ENCODE measurements at places on chromosomes 11 and 22.

GRCh38 chr11:75105462-75105925, 8.8 kb upstream of the OR2AT4 start:
- no peak for DNase-seq

GRCh38 chr11:129315781-129316579, 59.7 kb upstream of the BARX2 start:
- DNase-seq = no peak

DNA sequence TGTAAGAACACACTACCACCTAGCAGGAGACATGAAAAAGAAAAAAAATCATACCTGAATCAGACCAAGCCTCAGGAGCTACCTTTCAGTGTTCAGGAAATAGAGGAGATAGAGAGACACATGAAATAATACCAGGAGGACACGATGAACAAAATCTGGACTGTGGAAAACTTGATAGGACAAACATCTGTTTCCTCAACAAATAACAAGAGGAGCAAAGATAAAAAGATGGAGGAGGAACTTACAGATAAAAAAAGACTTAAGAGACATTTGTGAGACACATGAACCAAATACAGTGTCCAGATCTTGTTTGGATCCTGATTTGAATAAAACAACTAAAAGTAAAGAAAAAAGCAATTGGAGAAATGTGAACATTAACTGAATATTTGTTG, 12.4 kb upstream of the KCNE3 start:
- DNase-seq = no peak

DNA sequence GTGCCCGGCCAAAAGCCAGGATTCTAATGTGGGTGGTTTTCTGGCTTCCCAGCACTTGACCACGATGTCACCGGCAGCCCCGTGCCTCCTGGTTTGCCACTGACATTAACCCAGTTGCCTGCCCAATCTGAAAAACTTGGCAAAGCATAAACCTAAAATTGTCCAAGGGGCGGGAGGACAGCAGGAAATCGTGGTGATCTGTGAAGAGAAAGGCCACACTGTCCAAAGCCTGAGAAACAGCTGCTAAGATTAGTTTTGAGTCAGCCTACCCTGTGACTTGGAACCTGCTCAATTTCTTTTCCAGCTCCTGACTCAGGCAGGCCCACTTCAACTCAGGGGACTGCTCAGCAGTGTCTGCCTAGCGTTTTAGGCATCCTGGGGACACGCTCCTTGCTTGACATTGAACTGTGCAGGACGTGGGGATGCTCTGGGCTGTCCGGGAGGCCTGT, 8.2 kb upstream of the F2 start:
- no peak for DNase-seq

DNA sequence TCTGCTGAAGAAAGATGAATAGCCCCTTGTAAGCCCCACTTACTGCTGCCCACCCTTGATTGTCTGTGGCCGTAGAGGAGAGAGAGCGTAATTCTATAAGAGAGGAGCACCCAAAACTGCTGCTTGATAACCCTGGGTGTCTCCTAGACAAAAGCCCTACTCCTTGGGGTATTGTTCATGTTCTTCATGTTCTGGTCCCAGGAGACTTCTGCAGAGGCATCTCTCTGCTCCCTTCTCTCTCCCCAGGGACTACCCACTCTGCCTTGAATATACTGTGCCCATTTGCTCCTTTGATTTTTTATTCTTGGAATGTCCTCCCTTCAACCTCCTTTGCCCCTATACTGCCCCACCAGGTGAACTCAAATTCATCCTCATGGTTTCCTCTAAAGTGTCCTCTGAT, 417.8 kb upstream of the CADM1 start:
- DNase-seq = no peak

- no peak for DNase-seq
These were observed 88.6 kb upstream of the DBX1 start for GRCh38 chr11:20248871-20249270.

- DNase-seq = no peak
These were observed 14.4 kb downstream of the DCUN1D5 start for GRCh38 chr11:103077554-103077953.

- DNase-seq = no peak
These were observed 234.4 kb upstream of the MTNR1B start for GRCh38 chr11:92735039-92735438.

GRCh38 chr11:86211619-86212018, 32.9 kb upstream of the EED start:
- DNase-seq = no peak

- peak; percentile 25 for DNase-seq
These were observed 8.4 kb upstream of the SLC2A11 start for GRCh38 chr22:23849009-23850006.

DNA sequence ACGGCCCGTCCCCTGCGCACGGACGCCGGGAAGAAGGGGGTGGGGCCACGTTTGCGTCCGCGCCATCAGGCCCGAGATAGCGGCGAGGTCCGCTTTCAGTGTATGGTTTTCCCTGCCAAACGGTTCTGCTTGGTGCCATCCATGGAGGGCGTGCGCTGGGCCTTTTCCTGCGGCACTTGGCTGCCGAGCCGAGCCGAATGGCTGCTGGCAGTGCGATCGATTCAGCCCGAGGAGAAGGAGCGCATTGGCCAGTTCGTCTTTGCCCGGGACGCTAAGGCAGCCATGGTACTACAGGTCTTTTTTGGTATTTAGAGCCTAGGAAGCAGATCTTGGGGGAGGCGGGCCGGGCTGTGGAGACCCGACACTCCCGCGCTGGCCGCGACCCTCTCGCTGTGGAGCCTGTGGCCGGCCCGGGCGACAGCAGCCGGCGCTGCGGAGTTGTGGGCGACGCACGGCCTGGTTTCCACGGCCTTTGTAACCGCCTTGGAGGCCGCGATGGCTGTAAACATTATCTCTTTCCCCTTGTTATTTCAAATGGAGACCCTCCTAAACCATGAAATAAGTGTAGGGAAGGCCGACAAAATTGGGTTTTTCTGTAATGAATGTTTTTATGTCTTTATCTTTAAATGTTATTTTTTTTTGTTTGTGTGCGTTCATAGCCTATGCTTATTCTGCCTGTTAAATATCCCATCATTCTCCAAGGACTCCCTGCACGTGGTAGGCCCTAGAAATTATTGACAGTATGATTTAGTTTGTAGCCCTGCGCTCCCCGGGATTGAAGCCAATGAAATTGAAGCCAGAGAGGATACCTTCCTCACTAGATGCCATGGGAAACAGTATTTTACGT, at the start of gene AASDHPPT:
TSS of gene AASDHPPT (plus strand) at position 54 of the 847 bp plus-strand sequence. CDS start at position 103, 49 bp downstream.
- no peak for DNase-seq

DNA sequence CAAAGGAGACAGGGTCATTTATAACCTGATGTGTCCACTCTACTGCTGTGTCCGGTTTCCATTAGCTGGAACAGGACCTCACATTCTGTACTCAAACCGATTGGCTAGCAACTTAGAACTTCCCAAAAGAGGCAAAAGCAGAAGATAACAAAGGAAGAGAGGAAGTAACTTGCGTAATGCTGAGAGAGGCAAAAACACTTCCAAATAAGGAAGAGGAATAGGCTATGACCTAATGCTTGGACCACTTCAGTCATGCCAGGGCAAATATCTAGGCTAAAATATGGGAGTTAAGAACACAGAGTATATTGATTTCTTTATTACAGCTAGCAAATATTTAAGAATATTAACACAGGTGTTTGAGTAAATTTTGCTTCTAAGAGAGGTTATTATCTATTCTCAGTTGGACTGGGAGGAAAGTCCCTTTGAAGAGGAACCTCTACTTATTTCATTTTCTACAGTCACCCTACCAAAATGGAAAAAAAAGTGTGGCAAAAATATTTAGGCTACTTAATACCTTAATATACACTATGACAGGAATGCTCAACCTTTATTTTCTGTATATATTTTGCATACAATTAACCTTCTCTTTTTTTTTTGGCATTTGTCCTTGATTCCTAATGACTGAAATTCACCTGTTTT, 499.8 kb upstream of the CHORDC1 start:
- DNase-seq = no peak

DNA sequence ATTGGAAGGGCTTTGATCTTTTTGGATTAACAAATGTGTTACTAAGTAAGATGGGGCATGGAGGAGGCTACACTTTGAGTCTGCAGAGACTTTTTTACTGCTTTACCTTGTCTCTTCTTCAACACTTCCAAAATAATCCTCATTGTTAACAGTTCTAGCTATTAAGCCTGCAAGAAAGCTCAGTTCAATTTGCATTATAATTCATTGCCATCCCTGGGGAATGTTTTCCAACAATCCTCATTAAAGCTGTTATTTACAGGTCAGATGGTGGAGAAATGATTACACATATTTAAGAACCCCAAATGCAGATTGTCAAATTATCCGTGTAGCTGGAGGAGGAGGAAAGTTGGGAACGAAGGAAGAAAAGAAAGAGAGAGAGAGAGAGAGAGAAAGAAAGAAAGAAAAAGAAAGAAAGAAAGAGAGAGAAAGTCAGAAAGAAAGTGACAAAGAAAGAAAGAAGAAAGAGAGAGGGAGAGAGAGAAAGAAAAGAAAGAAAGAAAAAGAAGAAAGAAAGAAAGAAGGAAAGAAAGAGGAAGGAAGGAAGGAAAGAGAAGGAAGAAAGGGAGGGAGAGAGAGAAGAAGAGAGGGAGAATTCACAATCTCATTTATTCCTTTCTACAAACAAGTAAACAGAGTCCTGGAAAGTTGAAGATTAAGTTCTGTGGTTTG, 443.9 kb downstream of the INSC start:
- DNase-seq = no peak

DNA sequence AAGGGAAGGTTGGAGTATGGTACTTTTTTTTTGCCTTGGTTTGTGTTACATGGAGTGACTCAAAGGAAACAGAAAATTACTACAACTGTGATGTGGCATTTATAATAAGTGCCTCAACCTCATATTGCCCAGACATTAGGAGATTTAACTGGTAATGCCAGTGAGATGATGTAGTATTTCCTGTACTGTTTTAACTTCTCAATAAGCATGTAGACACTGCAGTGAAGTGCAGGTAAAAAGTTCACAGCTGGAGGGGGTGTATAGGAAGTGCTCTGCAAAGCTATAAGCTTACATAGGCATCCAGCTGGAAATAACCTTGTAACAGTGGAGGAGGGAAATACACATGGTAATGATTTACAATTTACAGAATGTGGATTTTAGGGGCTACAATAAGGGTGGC, 138.2 kb upstream of the MTMR2 start:
- no peak for DNase-seq

DNA sequence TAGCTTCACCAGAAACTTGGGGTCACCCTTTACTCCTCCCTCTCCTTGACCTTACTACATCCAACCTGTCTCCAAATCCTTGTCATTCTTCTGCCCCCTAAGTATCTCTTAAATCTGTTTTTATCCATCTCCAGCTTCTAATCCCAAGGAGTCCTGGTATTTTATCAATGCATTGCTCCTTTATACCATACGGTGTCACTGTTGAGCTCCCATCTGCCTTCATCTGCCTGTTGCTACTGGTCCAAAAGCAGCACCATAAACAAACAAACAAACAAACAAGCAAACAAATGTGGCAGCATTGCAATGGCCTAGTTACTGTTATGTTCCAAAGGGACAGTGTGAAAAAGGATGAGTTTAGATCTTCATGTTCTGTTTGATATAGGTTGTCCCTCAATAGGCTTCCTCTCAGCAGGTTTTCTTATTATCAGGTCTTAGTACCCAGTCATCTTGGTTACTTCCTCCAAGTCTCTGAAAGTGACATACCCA, 34.2 kb downstream of the DNHD1 start:
- DNase-seq = no peak

DNA sequence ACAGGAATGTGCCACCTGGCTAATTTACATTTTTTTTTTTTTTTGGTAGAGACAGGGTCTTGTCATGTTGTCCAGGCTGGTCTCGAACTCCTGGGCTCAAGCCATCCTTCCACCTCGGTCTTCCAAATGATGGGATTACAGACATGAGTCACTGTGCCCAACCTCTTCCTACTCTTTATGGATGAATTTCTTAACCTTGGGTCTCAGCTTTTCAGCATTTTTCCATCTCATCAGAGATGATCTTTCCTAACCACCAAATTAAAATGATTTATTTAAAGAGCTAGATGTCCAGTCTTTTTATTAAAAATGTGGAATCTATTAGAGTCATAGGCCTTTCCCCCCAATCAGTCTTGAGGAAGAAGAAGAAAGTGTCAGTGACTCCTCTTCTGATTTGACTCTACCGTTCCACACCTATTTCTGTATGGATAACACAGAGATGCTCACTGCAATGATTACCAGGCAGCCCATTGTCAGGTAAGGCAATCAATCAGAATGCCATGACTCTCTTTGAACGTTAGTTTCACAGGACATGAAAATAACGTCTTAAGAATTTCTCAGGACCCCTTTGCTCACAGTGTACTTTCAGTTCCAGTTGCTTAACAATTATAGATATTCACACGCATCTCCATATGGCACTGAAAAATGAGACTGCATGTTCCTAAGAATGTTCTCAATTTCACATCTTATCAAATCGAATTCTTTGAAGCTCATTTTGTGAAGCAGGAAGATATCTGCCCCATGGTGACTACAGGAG, 51.0 kb downstream of the MIAT start:
- no peak for DNase-seq

GRCh38 chr11:80163441-80163840, 722.6 kb upstream of the TENM4 start:
- no peak for DNase-seq

DNA sequence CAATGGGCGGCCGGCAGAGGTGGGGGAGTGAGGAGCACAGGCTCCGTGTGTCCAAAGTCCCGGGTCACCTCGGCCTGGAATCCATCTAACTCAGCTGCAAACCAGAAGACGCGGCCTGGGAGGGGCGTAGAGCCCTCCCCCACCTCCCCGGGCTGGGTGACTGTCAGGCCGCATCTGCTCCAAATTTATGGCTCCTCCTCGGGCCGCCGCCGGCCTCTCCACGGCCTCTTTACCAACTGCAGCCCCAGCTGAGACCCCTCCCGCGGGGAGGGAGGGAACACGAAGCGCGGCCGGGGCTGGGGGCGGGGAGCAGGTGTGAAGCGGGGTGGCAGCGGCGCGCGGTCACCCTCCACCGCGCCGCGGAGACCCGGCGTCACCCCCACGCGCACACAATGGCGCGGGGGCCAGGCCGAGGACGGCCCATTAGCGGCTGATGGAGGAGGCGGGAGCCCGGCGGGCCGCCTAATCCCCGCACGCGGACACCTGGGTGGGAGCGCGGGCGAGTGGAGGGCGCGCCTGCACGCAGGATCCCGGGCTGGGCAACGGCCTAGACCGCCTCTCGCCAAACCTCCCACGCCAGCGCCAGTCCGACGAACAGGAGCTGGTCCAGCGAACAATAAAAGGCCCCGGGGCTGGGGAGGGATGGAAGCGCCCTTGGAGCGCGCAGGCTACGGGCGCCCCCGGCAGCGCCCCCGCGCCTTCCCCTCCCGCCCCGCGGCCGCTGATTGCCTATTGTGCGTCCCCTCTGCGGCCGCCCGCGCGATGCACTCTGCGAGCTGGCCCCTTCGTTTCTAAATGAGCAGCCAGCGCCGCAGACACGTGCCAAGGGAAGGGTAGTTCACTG, 25.9 kb upstream of the ROBO3 start:
- no peak for DNase-seq

GRCh38 chr11:110752890-110753289, 40.7 kb upstream of the ARHGAP20 start:
- DNase-seq = no peak

- peak; percentile 38 for DNase-seq
These were observed 5.1 kb downstream of the POU2AF3 start for GRCh38 chr11:111303461-111303860.

GRCh38 chr11:130024361-130024760, 21.7 kb upstream of the PRDM10 start:
- DNase-seq = no peak
